ENCODE measurements at places on chromosomes 4 and X.

GRCh38 chrX:72042852-72043248 is 88.9 kb downstream of the RTL5 start:
- no peak for DNase-seq

DNA sequence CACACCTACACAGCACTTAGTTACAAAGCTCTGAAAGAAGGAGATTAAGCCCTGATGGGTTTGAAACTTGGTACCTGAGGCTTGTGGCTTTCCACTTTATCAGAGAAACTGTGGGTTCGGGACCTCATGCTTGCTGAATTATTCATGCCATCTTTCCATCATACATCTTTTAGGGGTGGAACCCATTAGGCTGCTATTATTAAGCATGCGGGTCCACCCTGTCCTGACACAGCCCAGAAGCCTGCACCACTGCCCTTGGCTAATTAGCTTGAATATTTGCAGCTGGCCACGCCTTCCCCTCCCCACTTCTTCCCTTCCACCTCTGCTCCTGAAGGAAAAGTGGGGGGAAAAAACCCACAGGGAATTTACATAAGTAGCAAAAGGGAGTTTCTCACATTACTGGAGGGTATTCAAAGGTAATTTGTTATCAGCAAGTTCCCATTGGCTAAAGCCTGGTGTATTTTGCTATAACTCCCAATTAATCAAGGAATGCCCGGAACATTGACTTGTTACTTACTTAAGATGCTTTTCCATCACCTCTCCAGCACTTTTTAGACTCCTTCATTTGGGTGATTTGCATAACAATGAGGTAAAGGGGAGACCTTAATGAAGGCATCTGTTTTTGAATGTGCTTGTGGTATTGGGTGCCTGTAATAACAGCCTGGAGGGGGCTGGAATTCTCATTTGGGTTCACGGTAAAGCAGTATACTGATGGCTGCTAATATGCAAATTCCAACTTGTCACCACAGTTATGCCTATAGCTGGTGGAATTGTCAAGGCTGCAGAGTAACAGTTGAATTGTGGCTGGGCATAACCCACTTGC is 231.7 kb upstream of the GATB start:
- no peak for DNase-seq

DNA sequence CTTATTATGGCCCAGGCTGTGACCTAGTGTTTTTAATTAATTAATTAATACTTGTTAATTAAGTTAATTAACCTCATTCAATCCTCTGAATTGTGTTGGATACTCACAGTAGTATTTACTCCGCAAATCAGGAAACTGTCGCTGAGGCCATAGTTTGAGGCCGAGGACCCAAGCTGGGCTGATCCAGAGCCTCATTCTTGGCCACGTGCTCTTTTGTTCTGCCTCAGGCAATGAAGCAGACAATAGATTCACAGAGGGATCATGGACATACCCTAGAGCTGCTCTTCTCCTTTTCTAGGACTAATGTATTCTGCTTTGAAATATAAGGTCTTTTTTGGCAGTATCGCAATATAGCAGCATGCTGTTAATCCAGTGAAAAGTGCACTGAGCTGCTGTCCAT is 24.0 kb upstream of the SNCA start:
- DNase-seq = no peak

DNA sequence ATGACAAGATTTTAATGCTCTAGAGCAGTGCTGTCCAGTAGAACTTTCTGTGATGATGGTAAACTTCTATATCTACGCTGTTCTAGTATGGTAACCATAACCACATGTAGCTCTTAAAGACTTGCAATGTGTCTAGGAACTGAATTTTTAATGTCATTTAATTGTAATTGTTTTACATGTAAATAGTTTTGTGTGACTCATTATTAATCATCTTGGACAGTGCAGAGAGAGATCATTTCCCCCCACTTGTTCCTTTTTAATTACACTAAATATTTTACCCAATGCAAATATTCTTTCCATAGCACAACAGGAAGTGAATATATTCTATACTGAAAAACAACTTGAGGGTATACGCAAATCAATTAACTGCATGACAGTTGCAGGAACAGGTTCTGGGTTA is 5.8 kb downstream of the ATG4A start:
- DNase-seq = no peak

DNA sequence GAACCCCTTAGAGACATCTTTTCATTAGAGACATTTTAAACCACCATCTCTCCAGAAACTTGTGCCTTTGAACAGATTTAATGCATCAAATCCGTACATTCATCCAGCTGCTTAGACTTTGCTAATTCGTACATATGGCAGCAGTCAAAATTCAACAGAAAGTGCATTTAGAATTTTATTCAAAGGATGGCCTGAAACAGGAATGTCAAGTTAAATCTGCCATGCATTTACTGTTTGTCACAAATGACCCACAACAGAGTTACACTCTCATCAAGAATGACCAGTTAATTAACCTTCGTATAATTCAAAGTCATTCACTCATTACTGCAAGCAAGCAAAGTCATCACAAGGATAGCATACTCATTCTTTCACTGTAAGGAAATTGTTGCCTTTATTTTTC is 284.3 kb downstream of the SLC7A11 start:
- no peak for DNase-seq

DNA sequence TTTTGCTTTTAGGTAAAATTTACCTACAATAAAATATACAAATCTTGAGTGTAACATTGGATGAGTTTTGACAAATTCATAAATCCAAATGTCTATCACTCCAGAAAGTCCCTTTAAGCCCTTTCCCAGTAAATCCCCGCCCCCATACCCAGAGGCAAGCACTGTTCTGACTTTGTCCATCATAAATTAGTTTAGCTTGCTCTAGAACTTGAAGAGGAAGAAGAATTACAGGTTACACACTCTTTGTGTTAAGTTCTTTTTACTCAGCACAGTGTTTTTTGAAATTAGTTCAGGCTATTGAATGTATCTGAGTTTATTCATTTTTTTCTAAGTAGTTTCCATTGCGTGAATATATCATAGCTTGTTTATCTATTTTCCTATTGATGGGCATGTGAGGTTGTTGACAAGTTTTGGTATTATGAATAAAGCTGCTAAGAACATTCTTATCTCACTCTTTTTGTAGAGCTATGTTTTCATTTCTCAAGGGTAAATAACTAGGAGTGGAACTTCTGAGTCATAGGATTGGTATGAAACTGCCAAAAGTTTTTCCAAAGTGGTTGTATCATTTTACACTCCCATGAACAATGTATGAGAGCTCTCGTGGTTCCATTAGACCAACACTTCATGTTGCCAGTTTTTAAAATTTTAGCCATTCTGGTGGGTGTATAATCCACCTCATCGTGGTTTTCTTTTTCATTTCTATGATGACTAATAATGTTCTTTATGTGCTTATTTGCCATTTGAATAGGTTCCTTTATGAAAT is 22.4 kb upstream of the HPSE start:
- no peak for DNase-seq

DNA sequence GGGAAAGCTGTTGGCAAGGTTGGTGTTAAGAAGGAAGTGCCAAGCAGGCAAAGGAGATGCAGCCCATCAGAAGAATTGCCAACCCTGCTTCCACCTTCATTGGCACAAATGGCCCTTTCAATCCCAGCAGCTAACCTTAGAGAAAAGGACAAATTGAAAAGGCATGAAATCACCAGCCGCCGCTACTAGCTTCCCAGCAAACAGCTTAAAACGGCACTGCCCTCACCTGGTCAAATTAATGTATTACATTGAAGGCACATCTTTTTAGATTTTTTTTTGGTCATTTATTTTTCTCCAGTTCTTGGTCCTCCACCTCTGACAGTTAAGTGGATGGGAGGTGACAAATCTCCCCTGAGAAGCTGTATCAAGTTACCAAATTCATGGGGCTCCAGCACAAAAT is 51.0 kb upstream of the NHSL2 start:
- no peak for DNase-seq

GRCh38 chrX:54950730-54951375 is 30.2 kb downstream of the TRO start:
- DNase-seq = no peak

DNA sequence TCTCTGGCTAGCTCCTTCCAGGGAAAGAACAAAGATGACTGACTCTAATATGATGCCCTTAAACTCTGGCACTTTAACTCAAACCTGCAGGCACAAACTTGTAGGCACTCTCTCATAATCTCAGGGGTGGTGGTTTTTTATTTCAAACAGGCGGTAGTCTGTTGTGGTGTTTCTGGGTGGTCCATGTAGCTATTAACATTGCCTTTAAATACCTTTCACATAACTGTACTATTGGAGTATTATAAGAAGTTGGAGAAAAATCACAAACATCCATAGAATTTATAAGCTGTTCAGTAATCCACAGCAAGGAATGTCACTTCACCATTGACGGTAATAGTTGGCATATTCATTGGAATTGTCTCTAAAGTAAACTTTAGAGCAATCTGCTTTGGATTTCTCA is 204.2 kb upstream of the PDE5A start:
- no peak for DNase-seq

GRCh38 chr4:16573206-16573605 is 325.2 kb downstream of the LDB2 start:
- no peak for DNase-seq

DNA sequence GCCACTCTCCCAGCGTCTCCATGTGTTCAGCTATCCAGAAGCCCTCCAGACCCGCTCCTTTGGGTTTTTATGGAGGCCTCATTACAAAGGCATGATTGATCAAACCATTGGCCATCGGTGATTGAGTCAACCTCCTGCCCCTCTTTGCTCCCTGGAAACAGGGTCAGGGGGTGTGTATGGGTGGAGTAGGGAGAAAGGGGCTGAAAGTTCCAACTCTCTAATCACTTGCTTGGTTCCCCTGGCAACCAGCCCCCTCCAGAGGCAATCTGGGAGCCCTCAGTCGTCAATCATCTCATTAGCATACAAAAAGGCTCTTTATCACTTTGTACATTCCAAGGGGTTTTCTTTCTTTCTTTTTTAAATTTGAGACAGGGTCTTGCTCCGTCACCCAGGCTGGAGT is 2.3 kb downstream of the TRIM2 start:
- no peak for DNase-seq

- DNase-seq = no peak
Observed at GRCh38 chr4:2179717-2180116, 62.2 kb downstream of the HAUS3 start.

DNA sequence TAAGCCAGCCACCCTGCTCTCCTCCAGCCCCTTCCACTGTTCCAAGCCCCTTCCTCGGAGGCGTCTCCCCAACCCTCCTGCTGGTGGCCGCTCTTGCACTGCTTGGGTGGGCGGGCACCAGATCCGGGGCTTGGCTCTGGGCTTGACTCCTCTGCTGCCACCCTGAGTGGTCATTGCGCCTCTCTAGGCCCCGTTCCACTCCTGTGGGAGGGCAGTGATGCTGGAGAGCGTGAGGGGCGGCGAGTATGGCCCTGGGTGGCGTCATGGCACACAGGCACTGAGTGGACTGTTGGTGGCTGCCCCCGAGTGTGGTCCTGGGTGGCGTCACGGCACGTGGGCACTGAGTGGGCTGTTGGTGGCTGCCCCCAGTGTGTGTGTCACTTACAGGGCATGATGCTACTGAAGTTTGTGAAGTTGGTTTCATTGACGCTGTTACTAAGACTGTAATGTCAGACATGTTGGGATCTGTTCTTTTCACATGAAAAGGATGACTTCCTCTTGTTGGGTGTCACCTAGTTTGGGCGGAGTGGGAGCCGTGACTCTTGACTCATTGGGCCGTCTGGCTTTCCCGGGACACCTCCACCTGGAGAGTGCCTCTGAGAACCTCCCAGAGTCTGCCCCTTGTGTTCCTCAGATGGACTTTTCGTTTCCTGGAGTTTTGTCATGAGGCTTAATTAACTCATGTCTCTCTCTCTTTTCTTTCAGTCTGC is 55.9 kb upstream of the HGFAC start:
- DNase-seq = no peak

DNA sequence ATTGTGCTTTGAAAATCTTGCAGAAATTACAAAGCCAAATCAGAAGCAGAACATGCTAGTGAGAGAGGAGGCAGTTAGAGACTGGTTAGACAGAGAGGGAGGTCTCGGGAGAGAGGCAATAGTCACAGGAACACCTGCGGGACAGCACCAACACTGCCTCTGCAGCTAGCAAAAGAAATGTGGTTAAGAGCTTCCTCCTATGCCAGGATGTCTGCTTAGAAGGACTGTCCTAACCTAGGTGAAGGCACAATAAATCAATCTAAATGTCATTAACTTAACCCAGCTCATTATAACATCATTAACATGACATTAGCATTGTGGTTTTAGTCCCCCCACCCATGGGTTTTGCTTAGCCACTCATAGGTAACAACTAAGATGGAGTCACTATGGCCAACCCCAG is 726.7 kb downstream of the PCDH18 start:
- DNase-seq = no peak

DNA sequence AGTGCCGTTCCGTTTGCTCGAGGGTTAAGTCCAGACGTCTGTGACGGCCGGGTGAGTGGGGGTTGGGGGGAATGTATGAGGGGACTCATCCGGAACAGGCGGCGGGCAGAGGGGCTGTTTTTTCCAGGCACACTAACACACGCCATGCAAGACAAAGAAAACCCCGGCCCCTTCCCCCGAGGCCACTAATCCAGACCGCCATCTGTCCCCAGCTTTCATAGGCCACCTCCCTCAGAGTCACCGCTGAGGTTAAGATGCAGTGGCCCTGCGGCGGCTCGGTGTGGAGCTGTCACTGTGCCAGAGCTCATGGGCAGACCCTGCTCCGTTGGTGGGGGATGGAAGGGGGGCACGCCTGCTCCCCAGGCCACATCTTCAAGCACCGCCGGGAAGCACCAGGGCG is 34.1 kb downstream of the SORCS2 start:
- no peak for DNase-seq

DNA sequence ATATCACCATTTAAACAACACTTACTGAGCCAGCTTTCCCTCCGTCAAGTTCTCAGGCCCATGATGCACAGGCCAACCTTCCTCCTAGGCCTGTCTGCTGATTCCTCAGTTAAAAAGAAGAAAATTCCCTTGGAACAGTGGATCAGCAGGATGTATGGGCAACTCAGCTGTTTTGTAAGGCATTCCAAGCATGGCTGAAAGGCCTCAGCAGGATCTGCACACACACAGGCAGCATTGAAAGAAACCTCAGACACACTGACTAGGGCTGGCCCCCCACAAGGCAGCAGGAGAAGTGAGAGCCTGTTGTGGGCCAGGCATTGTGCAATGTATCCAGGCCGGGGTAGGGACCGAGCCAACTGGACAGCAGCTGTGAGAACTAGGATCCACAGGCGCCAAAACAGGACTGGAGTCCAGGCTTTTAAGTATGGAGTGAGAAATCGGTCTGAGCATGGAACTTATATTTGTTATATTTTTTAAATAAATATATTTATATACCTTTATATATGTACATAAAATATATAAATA is 171.4 kb downstream of the NWD2 start:
- no peak for DNase-seq

DNA sequence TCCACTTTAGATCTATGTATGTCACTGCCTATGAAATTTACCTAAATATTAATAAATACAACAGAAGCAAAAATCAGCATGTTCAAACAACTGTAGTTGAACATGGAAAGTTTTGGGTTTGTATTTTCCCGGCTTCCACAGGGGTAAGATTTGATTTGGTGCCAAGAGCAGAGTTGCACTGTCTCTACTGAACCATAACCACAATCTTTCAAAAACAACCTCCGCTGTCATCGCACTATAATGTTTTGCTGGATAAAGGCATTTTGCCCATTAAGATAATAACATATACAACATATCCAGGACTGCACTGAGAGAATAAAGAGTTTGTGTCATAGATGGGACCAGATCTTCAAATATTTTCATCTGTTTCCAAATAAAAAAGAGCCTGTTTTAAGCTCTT is 94.9 kb downstream of the TENM3 start:
- no peak for DNase-seq

Data from stimulated activated CD8-positive, alpha-beta memory T cell treated with anti-CD3 and anti-CD28 coated beads, Interleukin-7, amount 100 ng/mL, for 1 hour (primary cell).